Right ventricle myocardium inferior (tissue), 1 donor: ENCODE measurements at places on chromosomes 12 and 14. TPM values are rescaled to one million over a fixed set of nuclear protein-coding genes. Genes with fewer than 3 reads are reported as not detected.

DNA sequence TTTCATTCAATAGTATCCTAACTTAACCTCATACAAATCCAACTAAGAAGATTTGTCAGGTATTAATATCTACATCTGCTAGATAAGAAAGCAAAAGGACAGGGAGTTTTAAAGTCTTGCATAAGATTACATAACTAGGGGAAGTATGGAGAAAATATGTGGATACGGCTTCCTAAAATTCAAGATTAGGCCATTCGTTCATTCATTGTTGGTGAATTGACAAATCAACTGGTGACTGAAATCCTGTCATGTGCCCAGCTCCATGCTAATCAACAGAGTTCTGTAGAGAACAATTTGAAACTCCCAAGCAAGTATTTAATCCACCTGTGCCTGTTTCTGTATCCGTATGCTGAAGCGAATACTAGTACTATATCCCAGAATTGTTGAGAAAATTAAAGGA, 260.9 kb upstream of the USP15 start:
- DNase-seq: no peak

DNA sequence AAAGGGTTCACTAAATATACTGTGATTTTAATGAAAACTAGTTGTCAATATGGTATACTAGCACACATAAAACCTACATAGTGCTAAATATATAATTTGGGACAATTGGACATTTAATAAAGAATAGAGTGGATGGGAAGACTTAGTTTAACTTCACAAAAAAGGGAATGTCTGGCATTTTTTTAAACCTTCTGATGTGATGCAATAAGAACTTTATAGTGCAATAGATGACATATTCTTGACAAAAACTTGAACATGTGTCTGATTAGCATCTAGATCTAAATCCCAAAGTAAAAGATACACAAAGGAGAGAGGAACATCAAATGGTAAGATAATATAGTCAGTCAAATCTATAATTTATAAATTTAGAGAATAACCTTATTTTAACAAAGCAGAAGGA, 488.3 kb upstream of the SYT1 start:
- no peak for DNase-seq

DNA sequence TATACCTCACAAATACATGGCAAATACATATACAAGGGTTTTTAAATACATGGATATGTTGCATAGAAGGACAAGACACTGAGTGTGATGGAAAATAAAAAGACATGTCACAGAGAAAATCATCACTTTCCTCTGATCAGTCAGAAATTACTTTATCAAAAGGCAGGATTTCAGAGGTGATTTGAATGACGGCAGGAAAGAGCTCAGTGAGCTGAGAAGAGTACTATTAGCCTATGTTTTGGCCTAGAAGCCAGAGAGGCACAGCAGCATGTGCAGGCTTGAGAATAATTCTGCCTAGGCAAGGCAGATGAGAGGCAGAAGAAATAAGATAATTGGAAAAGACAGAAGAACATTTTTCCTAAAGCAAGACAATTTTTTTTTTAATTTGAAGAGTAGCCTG, 94.9 kb downstream of the BCAT1 start:
- DNase-seq: no peak

GRCh38 chr12:17793854-17794253, 296.1 kb downstream of the RERGL start:
- DNase-seq: no peak

Gene EPYC
- total RNA-seq: not detected
